NCI-H226 (cell line): ENCODE measurements at places on chromosomes 2 and 18.

DNA sequence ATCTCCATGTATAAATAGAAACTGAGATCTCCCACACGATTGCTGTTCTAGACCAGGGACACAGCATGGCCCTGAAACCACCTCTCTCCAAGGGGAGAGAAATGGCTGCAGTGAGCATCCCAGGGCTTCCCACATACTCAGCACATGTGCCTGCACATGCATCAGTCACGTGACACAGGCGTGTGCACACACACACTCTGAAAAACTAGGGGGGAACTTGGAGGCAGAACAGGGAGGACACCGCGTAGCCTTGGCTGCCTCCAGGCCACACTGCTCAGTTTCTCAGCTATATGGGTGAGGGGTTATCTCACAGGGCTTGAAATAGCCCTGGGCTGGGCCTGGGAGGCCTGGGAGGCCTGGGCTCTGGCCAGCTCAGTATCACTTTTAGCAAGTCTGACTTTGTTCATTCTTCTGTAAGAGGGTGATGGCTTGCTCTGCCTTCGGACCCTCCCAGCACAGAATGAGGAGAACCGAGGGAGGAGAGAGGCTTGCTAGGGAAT lies 66.9 kb downstream of the EMX1 start:
- peak; percentile 5 for DNase-seq

GRCh38 chr18:46152436-46152807 lies 48.2 kb downstream of the HAUS1 start:
- DNase-seq, result no peak

DNA sequence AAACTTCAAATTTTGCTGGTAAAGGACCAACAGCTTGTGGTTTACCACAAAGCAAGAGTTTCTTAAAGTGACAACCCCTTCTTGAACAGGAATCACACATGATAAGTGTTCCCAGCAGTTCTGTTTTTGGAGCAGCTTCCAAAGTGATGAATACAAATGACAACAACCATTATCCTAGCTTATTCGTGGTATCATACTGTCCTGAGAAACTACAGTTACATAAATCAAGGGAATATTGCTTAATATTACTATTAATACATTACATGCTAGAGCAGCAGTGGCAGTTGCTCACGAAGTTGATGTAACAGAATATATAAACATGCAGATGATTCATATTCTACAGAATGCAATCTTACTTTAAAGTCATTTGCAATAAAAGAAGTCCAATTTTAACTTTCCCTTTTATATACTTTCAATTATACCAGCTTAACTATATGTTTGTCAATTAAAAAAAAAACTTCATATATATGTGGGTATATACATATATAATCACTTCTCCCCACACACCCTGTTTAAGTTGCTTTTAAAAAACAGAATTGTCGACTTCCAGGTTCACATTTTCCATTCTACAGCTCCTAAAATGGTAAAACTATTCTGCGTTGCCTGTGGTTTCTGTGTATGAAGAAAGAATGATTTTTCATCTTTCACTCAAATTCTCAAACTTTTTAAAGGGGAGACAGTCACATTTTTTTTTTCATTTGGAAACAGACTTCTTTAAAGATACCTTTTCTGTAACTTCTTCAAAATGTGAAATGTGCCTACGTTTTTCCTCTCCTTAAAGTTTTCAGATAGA lies 713.6 kb downstream of the TDRD15 start:
- peak; percentile 70 for DNase-seq

GRCh38 chr18:63342206-63342605 lies 22.6 kb upstream of the BCL2 start:
- DNase-seq, result no peak

GRCh38 chr2:240240017-240240734 lies 99.7 kb upstream of the OTOS start:
- DNase-seq, result no peak

DNA sequence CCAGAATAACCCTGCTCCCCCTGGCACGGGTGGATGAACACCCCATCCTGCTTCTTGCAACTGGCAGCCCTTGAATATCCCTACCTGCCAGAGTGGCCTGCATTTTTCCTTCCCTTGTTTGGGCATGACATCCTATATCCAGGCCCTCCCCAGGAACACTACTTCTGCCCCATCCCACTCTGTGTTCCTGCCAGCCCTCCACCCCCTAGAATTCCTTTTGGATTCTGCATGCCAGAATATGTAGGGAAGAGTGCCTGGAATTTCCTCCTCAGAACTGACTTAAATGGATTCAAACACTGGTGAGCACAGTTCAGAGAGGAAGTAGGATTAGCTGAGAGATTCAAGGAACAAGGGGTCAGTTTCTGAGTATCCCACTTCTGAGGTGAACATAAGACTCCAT lies 123.5 kb upstream of the PELI1 start:
- DNase-seq, result peak; percentile 45

GRCh38 chr2:181264001-181264400 lies 193.2 kb upstream of the ITGA4 start:
- DNase-seq, result peak; percentile 6

- DNase-seq, result no peak
These were observed 125.1 kb downstream of the COPS8 start for GRCh38 chr2:237210763-237211162.

DNA sequence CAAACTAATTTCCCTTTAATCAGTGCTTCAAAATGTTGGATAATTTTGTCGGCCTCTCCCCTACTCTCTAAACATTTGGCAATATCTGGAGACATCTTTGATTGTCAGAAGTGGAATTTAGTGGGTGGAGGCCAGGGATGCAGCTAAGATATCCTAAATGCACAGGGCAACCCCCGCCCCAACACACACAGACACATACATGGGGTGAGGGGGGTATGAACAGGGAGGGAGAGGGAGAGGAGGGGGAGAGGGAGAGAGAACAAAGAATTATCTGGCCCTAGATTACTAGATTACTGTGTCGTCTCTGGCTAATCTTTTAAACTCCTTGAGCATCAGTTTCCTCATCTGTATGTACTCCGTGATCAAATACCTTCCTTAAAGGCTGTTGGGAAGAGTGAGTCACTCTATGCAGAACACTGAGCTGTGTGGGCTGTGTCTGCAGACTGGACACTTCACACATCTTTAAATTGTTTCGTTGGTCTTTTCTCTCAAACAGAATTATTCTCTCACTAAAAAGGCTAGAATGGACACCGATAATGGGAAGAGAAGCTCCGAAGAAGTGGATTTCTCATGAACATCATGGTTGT lies 2.9 kb downstream of the RNF149 start:
- peak; percentile 63 for DNase-seq

DNA sequence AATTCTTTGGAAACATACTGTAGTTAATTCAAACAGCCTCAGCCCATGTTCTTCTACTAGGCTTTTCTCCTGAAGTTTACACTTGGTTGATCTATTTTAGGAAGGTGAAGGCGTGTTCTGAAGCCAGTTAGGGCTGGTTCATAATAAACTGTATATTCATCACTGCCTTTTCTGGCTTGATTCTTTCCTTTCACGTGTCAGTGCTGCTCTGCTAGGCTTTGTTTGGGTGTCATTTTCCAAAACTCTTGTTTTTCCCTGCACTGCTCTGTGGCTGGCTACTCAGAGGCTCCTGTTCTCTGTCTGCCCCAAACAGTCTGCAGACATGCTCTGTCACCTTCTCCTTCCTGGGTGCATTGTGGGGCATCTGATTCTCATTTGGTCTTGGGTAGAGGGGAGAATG lies 136.1 kb downstream of the PARD3B start:
- no peak for DNase-seq

DNA sequence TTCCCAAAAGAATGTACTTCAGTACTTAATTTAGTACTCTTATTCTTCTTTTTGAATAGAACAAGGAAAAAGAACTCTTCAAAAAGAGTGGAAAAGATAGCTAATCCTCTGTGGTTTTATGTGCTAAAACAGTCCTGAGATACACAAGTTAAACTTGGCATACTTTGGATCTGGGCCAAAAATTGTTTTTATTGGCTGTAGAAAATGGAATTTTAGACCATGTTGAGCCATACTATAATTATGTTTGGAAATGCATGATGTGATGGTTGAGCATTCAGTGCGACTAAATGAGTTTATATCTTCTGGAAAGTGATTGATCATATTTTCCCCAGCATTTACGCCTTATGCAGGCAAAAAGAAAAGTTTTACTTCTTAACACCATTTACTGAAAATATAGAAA lies 18.0 kb upstream of the PDE1A start:
- DNase-seq, result peak; percentile 14

GRCh38 chr2:191791953-191792560 lies 54.8 kb downstream of the CAVIN2 start:
- peak; percentile 6 for DNase-seq

- DNase-seq, result no peak
These were observed 25.0 kb upstream of the PPM1B start for GRCh38 chr2:44143701-44144100.

DNA sequence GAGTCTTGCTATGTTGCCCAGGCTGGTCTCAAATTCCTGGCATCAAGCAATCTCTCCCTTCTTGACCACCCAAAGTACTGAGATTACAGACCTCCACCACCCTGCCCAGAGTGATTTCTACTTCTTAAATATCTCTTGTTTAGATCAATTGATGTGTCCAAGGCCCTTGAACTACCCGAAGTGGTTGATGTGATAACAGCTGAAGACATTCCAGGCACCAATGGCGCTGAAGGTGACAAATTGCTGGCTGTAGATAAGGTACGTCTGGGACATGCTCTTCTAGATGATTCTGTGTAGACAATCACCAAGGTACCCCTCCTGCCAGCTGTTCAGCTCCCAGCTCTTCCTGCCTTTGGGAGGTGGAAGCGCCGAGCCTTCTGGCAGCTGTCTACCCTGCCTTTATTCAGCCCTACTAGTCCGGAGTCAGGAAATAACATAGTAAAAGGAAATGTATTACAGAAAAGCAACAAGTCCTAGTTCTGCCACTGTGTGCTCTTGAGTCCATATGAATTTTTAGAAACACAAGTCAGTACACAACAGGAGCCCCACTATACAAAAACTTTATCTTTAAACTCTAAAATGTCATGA lies 61.3 kb upstream of the BZW1 start:
- no peak for DNase-seq

DNA sequence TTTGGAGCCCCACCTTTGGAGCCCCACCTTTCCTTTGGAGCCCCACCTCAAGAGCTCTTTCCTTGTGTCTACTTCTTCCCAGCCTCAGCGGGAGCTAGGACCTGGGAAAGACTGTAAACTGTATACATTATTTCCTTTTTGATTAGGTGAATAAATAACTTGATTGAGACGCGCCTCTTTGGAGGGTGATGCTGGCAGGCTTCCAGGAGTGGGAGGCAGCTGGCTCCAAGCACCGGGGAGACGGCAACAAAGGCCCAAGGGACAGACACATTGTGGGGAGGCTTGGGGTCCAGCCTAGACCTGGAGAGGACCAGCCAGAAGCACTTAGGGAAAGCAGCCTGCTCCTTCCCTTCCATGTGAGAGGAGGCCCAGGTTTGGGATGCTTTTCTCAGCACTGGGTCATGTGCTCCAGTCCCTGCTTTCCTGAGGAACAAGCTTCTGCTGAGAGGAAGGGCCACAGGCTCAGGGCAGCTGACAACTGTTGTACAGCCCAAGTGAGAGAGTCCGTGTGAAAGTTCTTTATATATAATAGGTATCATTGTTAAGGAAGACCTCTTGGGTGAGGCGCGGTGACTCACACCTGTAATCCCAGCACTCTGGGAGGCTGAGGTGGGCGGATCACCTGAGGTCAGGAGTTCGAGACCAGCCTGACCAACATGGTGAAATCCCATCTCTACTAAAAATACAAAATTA lies 297.2 kb upstream of the SLC14A2 start:
- DNase-seq, result no peak

DNA sequence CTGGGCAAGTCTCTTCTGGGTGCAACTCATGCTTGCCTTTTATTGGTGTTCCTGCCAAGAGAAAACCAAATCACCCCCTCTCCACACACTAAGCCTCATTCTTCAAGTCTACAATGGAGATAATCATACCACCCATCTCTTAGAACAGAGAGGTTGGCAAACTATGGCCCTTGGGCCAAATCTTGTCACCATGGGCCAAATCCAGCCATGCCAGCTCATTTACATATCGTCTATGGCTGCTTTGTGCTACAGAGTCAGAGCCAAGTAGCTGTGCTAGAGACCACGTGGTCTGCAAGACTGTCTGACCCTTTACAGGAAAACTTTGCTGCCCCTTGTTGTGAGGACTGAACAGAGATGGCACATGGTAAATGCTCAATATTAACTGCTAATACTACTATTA lies 270.3 kb upstream of the PARD3B start:
- DNase-seq, result no peak
